ENCODE measurements at places on chromosomes 3 and 15.

DNA sequence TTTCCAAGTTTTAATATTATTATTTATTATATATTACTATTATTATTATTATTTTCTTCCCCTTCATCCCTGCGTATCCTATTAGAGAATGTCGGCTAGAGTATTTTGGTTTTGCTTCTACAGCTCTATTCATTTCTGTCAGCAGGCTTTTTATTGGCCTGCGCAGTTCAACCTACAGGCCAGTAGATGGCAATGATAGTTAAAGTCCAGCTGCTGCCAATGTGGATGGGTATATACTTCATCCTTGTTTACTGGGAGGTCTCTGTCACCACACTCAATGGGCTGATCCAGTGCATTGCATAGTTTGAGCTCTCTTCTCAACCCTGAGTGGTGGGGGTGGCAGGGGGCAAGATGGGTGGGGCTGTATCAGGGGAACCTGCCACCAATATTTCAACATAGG lies 799.8 kb downstream of the NSUN3 start:
- no peak for DNase-seq
- H3K4me1 ChIP-seq, result no peaks in the 10 kb centered on the region
- H3K27me3 ChIP-seq, result no peaks in the 10 kb centered on the region
- no peak overlapping the region for H3K4me3 ChIP-seq
- no peak overlapping the region for H3K27ac ChIP-seq
- no peaks in the 10 kb centered on the region for H3K36me3 ChIP-seq

DNA sequence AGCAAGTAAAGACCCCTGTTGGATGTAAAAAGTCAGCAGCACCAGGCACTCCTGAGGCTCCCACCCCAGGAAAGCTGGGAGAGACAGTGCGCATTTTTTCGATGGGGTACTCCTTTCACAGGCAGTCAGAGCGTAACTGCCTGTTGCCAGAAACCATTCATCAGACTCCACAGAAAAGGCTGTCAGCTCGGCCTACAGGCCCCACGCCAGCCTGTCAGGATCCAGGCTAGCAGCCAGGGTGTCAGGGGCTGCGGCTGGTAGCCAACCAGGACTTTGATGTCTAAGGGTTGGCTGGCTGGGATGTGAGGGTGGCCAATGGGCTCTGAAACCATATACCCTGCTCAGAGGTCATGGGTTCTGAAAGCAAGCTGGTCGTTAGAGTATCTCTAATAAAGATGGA lies 164.5 kb downstream of the WNT5A start:
- DNase-seq, result no peak
- no peak overlapping the region for H3K27ac ChIP-seq
- no peak overlapping the region for H3K4me3 ChIP-seq
- no peaks in the 10 kb centered on the region for H3K4me1 ChIP-seq
- no peaks in the 10 kb centered on the region for H3K27me3 ChIP-seq

DNA sequence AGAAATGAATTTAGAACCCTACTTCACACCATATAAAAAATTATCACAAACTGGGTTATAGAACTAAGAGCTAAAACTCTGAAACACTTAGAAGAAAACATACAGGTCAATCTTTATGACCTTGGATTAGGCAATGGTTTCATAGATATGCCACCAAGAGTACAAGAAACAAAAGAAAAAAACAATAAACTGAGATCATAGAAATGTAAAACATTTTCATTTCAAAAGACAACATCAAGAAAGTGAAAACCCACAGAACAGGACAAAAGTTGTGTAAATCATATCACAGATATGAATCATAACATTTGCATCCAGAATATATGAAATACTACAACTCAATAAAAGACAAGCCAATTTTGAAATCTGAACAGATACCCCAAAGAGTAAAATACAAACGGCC lies 72.4 kb downstream of the TBL1XR1 start:
- H3K4me1 ChIP-seq, result peaks cover 26% of the 10 kb centered on the region
- H3K27ac ChIP-seq, result no peak overlapping the region
- no peak for DNase-seq
- no peak overlapping the region for H3K4me3 ChIP-seq

DNA sequence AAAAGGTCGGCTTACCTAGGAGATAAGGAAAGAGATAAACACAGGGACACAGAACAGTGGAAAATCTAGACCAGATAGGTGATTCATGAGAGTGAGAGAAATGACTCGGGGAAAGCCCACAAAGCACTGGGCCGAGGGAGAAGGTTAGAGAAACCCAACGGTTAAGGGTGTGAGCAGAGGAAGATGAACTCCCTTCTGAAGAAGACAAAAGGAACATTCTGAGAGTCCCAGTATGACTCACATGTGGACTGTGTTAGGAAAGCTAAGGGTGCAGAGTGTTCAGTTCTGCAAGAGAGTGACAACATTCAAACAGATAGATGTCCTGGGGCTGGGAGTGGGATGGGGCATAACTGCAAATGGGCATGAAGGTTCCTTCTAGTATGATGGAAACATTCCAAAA lies 83.0 kb downstream of the CNTN3 start:
- H3K4me1 ChIP-seq, result no peaks in the 10 kb centered on the region
- DNase-seq, result no peak
- H3K27me3 ChIP-seq, result no peaks in the 10 kb centered on the region
- no peaks in the 10 kb centered on the region for H3K36me3 ChIP-seq
- H3K4me3 ChIP-seq, result no peak overlapping the region

DNA sequence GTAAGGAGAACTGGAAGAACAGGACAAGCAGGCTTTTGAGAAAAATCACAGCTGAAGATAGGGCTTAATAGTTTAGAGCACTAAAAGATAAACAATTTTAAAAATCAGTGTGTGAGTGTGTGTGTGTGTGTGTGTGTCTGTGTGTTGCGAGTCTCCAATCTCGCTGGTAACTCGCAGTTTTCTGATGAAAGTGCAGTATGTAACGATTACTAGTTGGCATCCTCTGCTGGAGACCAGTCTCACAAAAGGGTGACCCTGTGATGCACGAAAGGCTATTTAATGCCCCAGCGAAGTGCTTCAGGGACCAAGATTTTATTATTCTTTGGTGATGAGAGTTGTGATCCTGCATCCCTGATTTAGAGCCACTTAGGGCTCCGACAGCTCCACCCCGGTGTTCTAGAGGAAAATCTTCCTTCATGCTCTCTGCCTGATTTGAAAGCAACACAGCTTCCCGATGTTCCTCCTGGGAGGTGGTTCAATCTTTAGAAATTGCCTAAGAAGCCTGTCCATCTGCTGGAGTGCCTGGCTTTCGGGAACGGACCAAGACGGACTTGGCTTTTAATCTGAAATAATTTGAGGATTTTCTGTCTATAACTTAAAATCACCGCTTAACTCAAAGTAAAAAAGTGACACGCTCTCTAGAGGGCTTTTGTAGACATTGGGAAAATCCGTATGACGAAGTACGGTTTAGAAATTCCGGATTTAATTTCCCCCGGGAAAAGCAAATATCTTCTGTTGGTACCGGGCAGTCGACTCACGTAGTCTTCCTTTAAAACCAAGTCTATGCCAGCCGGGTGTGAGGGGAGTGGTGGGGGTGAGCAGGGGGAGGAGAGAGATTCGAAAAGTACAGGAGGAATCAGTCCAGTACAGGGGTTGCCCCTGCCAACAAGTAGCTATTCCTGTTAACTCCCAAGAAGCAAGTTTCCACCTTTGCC lies 1.1 kb upstream of the ALCAM start:
- H3K36me3 ChIP-seq, result no peaks in the 10 kb centered on the region
- peak overlapping the region; percentile 83 for H3K4me3 ChIP-seq
- no peak overlapping the region for H3K27ac ChIP-seq
- DNase-seq, result no peak
- H3K27me3 ChIP-seq, result peaks cover 20% of the 10 kb centered on the region

- peaks cover 4% of the 10 kb centered on the region for H3K36me3 ChIP-seq
- H3K4me1 ChIP-seq, result peaks cover 18% of the 10 kb centered on the region
- H3K27ac ChIP-seq, result no peak overlapping the region
- H3K27me3 ChIP-seq, result no peaks in the 10 kb centered on the region
These were observed 48.5 kb upstream of the SLC4A7 start for GRCh38 chr3:27532426-27533260.

GRCh38 chr3:172475703-172476102 lies 27.4 kb upstream of the GHSR start:
- H3K36me3 ChIP-seq, result no peaks in the 10 kb centered on the region
- H3K27ac ChIP-seq, result no peak overlapping the region
- DNase-seq, result no peak
- H3K4me3 ChIP-seq, result no peak overlapping the region

GRCh38 chr15:85443046-85443445 lies 62.6 kb downstream of the AKAP13 start:
- peaks cover 6% of the 10 kb centered on the region for H3K36me3 ChIP-seq
- no peaks in the 10 kb centered on the region for H3K27me3 ChIP-seq

- no peak overlapping the region for H3K27ac ChIP-seq
- no peaks in the 10 kb centered on the region for H3K4me1 ChIP-seq
- no peak overlapping the region for H3K4me3 ChIP-seq
- no peaks in the 10 kb centered on the region for H3K27me3 ChIP-seq
- DNase-seq, result no peak
These were observed 9.7 kb downstream of the MYH15 start for GRCh38 chr3:108500728-108501127.

GRCh38 chr15:28023933-28024888 lies 74.9 kb downstream of the OCA2 start:
- no peaks in the 10 kb centered on the region for H3K4me1 ChIP-seq
- no peak overlapping the region for H3K27ac ChIP-seq
- H3K36me3 ChIP-seq, result no peaks in the 10 kb centered on the region
- no peak overlapping the region for H3K4me3 ChIP-seq
- no peaks in the 10 kb centered on the region for H3K27me3 ChIP-seq
- DNase-seq, result no peak

- H3K4me3 ChIP-seq, result no peak overlapping the region
- no peaks in the 10 kb centered on the region for H3K4me1 ChIP-seq
- H3K36me3 ChIP-seq, result peaks cover 35% of the 10 kb centered on the region
These were observed 19.7 kb upstream of the MAP6D1 start for GRCh38 chr3:183845090-183845489.

GRCh38 chr3:105367063-105367405 lies 325 bp downstream of the ALCAM start:
- no peaks in the 10 kb centered on the region for H3K36me3 ChIP-seq
- peaks cover 45% of the 10 kb centered on the region for H3K4me1 ChIP-seq
- peak overlapping the region; percentile 83 for H3K4me3 ChIP-seq

DNA sequence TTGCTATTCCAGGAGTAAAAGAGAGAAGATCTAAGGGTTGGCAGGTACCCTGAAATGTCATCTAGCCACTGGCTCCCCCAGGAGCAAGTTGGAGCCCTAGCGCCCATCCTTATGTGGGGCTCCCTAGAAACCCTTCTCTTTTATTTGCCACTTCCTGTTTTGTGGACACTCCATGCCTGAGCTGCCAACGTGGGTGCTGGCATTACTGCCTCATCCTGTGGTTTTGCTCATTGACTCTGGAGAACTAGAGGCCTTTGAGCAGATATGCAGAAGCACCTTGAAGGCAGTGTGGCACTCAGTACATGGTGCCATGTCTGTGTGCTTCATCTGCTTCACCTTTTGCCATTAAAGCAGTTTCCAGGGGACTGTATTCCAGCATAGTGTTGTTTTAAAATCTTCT lies 8.1 kb downstream of the EDEM1 start:
- DNase-seq, result peak; percentile 54
- H3K4me1 ChIP-seq, result peaks cover 90% of the 10 kb centered on the region
- peak overlapping the region; percentile 93 for H3K27ac ChIP-seq
- H3K4me3 ChIP-seq, result peak overlapping the region; percentile 45
- peaks cover 81% of the 10 kb centered on the region for H3K36me3 ChIP-seq
- no peaks in the 10 kb centered on the region for H3K27me3 ChIP-seq

GRCh38 chr3:14630404-14631100 lies 21.0 kb upstream of the CCDC174 start:
- H3K36me3 ChIP-seq, result no peaks in the 10 kb centered on the region
- H3K27ac ChIP-seq, result no peak overlapping the region
- DNase-seq, result no peak
- peaks cover 37% of the 10 kb centered on the region for H3K27me3 ChIP-seq
- no peak overlapping the region for H3K4me3 ChIP-seq

- H3K36me3 ChIP-seq, result peaks cover 63% of the 10 kb centered on the region
- no peaks in the 10 kb centered on the region for H3K27me3 ChIP-seq
- no peak overlapping the region for H3K4me3 ChIP-seq
- DNase-seq, result no peak
- H3K27ac ChIP-seq, result no peak overlapping the region
These were observed 97.6 kb downstream of the SNRPN start for GRCh38 chr15:25052191-25052999.

- no peaks in the 10 kb centered on the region for H3K36me3 ChIP-seq
- H3K4me3 ChIP-seq, result no peak overlapping the region
- no peak for DNase-seq
- H3K27me3 ChIP-seq, result no peaks in the 10 kb centered on the region
- H3K4me1 ChIP-seq, result no peaks in the 10 kb centered on the region
These were observed 26.4 kb upstream of the MME start for GRCh38 chr3:155053756-155054155.

GRCh38 chr3:59994732-59995304 lies 945.0 kb upstream of the CFAP20DC start:
- H3K4me3 ChIP-seq, result no peak overlapping the region
- H3K36me3 ChIP-seq, result peaks cover 84% of the 10 kb centered on the region
- no peaks in the 10 kb centered on the region for H3K27me3 ChIP-seq
- peaks cover 85% of the 10 kb centered on the region for H3K4me1 ChIP-seq
- DNase-seq, result no peak
- peak overlapping the region; percentile 51 for H3K27ac ChIP-seq

DNA sequence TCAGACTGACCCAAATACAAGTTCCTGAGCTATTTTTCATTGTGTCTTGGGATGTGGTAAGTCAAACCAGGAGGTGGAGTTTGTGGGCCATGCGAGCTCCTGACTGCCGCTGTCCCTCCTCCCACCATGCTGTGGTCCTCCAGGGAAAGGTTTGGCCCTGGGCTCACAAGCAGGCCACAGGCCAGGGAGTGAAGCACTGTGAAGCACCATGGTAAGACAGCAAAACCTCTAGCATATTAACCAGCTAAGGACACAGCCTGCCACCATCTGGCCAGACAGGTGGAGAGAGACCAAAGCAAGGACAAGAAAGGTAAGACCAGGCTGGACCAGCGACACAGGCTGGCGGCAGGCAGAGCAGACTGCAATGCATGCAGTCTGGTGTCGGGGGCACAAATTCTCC lies 15.3 kb downstream of the RAB43 start:
- H3K4me3 ChIP-seq, result no peak overlapping the region
- H3K27ac ChIP-seq, result no peak overlapping the region
- H3K4me1 ChIP-seq, result peaks cover 67% of the 10 kb centered on the region
- peaks cover 40% of the 10 kb centered on the region for H3K36me3 ChIP-seq

DNA sequence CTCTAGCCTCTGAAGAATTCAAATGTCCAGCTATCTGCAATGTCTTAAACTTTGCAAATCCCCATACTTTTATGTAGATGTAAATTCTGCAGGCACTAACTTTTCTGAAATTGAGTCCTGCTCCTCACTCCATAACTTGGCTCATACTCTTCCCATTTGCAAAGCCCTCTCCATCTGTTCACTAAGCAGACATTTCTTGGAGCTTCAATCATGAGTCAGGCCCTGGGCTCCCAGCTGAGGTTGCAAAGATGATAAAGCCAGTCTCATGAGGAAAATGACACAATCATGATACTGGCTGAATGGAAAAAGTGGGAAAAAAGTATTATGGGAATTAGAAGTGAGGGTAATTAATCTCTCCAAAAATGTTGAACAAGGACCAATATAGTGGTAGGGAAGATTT lies 507.6 kb downstream of the NR2F2 start:
- H3K4me1 ChIP-seq, result no peaks in the 10 kb centered on the region
- H3K36me3 ChIP-seq, result no peaks in the 10 kb centered on the region
- no peak overlapping the region for H3K4me3 ChIP-seq
- H3K27me3 ChIP-seq, result no peaks in the 10 kb centered on the region
- no peak for DNase-seq
- H3K27ac ChIP-seq, result no peak overlapping the region
